ENCODE measurements at places on chromosomes 12 and 14.
A peak's percentile ranks its signal among the peaks of the same experiment; 100 is the strongest.

- DNase-seq = no peak
Measured at GRCh38 chr12:6294156-6295093, 16.1 kb upstream of the PLEKHG6 start.

GRCh38 chr14:95727056-95727700 lies 13.3 kb upstream of the TCL1A start:
- no peak for DNase-seq

GRCh38 chr14:77601846-77602619 lies 14.4 kb downstream of the SPTLC2 start:
- no peak for DNase-seq

DNA sequence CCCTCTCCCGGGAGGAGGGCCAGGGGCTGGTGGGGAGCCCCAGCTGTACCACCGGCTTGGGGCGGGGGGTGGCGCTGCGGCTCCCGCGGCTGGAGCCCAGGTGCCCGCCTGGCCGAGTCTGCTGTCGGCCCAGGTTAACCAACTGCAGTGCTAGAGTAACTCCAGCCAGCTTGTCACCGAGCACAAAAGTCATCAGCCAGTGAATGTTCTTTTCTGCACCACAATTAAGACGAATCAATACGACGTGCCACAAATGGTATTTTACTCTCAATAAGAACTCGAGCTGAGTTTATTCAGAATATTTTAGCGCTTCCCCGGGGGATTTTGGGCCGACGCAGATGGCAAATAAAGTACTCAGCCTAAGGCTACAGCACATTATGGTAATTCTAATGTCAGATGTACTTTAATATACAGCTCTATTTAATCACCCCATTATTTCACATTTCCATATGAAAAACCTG lies 83.2 kb downstream of the BCL11B start:
- peak; percentile 76 for DNase-seq

DNA sequence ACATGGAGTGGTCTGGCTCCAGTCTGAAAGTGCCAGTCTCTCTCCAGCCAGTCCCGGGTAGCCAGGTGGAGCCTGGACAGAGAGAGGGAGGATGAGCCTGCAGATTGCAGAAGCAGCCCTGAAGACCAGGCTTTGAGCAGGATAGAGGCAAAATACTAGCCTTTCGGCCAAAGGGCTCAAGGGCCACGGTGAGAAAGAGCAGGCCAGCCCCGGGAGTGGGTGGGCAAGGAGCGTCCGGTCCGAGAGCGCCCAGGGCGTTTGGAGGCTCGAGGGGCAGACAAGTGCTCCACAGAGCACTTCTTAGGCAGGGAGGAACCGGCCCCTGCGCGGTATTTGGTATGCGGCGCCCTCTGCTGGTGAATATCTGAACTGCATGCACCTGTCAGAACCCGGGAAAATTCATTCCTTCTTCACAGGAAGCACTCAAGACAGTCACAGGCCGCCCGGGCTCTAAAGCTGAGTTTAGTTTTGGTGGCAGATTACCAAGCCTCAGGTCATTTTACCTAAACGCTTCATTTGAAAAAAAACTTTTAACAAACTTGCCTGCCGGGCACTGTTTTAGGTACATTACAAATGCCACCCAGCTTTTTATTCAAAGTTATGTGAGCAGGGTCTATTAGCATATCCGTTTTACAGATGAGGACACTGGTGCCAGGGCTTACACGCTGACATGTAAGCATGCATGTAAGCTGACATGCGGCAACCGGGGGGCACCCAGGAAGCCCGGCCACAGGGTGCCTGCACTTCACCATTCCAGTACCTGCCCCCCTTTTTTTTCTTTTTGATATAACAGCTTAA lies 21.0 kb upstream of the PSMC1 start:
- peak; percentile 81 for DNase-seq

- DNase-seq = peak; percentile 76
Measured at GRCh38 chr14:71555654-71556559, 376.3 kb upstream of the RGS6 start.

DNA sequence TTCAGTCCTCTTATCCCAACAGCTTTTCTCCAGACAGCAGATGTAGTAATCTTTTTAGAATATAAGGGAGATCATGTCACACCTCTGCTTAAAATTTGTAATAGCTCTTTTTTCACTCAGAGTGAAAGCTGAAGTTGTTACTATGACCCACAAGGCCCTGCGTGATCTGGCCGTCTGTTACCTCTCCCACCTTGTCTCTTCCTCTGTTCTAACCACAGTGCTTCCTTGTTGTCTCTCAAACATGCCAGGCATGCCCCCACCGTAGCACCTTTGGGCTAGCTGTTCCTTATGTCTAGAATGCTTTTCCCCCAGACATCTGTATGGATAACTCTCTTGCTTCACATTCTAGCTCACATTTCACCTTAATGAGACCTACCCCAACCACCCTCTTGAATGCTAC lies 6.5 kb downstream of the NECAP1 start:
- peak; percentile 63 for DNase-seq

DNA sequence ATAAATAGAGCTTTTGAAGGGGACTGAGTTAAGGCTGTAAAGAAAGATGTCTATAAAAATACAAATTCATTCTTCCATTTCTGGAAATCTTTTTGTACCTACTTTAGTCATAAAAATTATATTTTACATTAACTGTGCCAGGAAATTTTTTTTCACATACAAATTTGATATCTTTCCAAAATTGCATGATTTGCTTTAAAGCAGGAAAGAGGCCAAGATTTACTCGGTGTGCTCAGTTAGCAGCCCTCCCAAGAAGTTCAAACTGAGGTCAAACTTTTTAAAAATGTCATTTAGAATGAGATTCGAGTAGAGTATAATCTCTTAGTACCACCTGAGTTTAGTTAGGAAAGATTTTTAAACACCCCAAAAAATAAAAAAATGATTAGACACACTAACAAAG lies 173.2 kb upstream of the GRIP1 start:
- DNase-seq = no peak

DNA sequence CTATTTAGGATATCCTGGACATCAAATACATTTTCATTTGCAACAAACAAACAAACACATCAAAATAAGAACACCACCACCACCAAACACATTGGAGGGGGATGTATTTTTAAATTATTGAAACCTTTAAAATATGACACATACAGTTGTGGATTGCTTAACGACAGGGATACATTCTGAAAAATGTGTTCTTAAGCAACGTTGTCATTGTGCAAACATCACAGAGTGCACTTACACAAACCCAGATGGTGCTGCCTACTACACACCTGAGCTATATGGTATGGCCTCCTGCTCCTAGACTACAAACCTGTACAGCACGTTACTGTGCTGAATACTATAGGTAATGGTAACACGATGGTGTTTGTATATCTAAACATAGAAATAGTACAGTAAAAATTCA lies 19.4 kb downstream of the PYGL start:
- no peak for DNase-seq

- no peak for DNase-seq
Measured at GRCh38 chr12:25529738-25530137, 23.3 kb downstream of the LMNTD1 start.

- no peak for DNase-seq
Measured at GRCh38 chr12:95951515-95951914, 8.4 kb downstream of the AMDHD1 start.

DNA sequence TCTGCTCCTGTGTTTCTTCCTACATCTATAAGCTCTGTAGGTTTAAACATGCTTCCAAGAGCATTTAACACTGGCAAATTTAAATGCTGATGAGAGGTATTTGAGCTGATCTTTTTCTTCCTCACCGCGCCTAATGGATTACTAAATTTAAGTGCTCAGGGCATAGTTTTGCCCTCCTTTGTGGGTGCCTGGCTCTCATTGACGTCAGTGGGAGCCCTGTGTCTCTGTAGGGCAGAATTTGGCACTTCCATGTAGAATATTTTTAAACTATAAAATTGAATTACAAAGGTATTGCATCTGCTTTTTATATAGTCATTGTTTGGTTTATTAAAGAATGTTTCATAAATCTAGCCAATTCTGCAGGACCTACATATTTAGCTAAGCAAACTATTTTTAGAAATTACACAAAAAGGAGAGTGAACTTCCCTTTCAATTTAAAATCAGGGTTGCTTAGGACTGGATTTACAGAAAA lies 444.8 kb downstream of the AEBP2 start:
- no peak for DNase-seq

DNA sequence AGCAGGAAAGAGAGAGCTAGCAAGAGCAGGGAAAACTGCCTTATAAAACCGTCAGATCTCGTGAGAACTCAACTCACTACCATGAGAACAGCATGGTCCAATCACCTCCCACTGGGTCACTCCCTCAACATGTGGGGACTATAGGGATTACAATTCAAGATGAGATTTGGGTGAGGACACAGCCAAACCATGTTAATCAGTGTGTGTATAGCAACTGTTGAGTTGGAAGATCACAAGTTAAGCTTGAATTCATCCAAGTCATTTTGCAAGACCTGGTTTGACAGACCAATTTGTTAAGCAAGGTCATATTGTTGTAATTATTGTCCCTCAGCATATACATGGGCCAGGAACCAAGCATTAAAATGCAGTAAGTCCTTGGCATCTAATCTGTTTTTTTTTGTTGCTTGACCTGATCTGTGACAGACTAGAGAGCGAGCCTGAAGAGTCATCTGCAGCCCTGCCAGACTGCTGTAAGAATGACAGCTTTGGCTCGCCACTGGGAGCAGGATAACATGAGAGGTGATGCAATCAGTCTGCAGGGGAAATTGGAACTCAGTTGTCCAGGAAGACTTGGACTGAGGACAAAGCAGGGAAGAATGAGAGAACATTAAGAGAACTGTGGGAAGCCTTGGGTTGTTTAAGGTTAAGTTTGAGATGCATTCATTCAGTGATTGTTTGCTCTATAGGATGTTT lies 297.6 kb upstream of the SEL1L start:
- DNase-seq = no peak

DNA sequence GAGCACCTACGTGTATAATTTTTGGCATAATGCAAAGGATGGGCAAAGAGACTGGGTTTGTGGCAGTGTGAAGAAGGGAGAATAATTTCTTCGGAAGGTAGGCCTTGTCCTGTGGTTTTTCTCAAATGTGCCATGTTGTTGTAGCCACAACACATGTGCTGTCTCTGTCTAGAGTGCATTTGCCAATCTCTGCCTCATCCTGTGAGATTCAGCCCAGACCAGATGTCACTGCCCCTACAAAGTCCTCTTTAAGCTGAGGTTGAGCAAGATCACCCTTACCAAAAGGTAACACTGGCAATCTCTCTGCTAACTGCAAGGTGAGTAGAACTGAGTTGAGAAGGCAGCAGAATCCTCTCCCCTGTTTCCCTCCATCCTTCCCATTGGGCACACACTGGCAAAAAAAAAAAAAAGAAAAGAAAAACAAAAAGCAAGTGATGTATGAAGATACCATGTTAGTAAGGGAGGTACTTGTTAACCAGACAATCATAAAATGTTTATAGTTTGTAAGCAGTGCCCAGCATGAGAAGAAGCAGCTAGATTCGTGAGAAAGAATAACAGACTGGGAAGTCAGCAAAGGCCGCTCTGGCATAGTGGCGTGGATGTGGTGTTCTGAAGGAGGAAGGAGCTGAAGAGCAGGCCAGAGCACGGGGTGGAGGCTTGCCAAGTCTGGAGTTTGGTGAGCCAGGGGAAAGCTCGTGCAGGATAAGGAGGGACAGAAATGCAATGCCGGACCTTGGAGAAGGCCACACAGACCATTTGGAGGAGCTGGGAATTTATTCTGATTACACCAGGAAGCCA lies 18.9 kb downstream of the DYRK2 start:
- no peak for DNase-seq

- DNase-seq = no peak
Measured at GRCh38 chr12:52350021-52350620, 17.2 kb downstream of the KRT85 start.

DNA sequence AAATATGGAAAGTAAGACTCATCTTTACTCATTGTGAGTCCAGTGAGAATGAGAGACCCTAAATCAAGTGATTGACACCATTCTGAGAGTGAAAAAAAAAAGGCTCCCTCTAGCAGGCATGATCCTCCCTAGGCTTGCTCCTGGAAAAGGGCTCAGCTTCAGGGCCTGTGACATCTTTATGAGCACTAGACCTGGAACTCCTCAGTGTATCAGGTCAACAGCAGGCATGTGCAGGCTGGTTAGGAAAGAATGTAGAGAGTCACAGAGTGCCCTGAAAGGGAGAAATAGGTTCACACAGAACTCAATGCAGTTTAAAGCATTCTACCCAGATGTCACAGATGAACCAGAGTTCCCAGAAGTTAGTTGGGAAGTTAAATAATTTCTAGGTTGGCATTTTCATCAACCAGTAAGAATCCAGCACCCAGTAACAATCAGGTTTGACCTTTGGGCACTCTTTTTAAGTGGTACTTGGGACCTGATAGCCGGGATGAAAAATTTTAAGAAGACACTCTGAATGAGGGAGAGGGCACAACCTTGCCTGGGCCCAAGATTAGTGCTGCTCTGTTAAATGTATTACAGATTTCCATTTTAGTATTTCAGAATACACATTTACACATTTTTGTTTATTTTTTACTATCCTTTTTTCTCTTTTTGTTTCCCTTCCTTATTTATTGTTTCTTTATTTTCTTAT lies 828.8 kb downstream of the C12orf50 start:
- DNase-seq = no peak

- peak; percentile 52 for DNase-seq
Measured at GRCh38 chr14:67526676-67527459, 6.2 kb upstream of the PLEKHH1 start.

- DNase-seq = peak; percentile 44
Measured at GRCh38 chr12:26938701-26939062, 412 bp downstream of the FGFR1OP2 start.

GRCh38 chr12:58502226-58502625 lies 418.1 kb downstream of the LRIG3 start:
- DNase-seq = no peak

DNA sequence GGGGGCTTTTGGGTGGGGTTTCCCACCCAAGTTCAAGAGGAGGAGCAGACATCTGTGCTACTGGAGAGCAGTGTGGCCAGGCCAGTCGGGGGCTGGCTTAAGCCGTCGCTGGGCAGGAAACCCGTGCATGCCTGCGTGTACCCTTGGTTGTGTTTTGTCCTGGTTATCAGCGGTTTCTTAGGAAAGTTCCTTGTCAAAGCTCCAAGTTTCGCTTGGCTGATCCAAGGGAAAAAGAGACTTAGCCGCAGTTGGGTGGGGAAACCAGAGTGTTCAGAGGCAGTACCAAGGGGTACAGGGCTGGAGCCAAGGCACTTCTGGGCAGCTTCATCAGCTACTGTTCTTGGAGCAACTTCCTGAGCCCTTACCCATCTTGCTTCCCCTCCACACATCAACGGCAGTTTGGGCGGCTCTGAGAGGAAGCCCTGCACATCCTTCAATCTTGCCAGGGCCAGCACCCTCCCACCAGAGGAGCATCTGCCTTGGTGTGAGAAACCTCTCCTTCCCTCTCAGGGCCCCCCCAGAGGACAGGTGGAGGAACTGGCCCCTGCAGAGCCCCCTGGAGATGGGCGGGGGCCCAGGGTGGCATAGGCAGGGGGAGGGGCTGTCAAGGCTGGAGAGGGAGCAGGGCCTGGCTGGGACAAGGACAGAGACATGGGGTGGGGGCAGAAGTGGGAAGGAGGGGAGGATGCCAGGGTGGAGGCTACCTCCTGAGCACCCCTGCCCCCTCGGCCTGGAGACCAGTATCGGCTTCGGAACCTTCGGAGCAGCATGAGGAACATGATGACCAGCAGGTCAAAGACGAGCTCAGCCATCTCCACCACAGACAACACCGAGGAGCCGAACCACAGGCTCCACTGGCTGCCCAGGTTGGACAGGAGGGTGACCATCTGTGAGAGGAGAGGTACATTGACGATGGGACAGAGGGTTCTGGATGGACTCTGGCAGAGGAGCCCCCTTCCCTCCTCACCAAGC lies 5.8 kb upstream of the TNFRSF1A start:
- DNase-seq = no peak

GRCh38 chr12:27899151-27899661 lies 73.3 kb downstream of the PTHLH start:
- DNase-seq = peak; percentile 20

- peak; percentile 8 for DNase-seq
Measured at GRCh38 chr14:100080206-100080605, 15.0 kb downstream of the EVL start.
